Hippocampal formation (tissue), 2 donors: ENCODE measurements at places on chromosomes 7 and 10.

GRCh38 chr10:12704488-12704887 is 297.0 kb downstream of the CCDC3 start:
- no peak for DNase-seq

GRCh38 chr7:25978466-25978865 is 173.5 kb upstream of the NFE2L3 start:
- no peak for DNase-seq

DNA sequence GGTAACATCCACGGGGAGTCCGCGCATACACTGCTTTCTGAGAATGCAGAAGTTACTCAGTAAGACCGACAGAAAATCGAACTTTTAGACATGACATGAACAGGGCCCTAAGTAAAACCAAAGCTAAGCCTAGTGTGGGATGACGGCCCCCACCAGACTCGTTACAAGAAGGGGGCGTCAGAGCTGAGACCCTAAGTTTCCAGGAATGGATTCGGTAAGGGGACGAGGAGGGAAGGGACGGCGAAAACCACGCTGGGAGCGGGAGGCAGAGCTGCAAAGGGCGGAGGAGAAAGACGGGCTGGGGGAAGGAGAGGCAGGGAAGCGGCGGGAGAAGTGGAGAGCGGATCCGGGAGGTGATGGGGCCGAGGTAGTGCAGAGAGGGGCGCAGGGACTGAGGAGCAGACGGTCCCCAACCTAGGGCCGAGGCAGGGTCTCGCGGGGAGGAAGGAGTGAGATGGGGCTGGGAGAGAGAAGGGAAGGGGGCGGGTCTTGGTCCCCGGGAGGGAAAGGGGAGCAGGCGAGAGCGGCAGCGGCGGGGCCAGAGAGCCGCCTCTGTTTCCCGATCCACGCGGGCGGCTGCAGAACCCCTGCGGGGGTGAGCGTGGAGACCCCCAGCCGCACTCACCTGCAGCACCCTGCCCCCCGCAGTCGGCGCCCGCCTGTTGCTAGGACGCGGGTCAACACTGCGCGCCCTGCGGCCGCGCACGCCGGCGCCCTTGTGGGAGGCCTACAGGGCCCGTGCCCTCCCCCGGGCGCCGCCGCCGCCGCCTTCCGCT is 513 bp downstream of the ODAD2 start:
- DNase-seq = peak; percentile 19

- no peak for DNase-seq
Observed at GRCh38 chr7:27235387-27236311, 7.0 kb upstream of the EVX1 start.

- no peak for DNase-seq
Observed at GRCh38 chr10:110528224-110528996, 30.7 kb downstream of the DUSP5 start.

DNA sequence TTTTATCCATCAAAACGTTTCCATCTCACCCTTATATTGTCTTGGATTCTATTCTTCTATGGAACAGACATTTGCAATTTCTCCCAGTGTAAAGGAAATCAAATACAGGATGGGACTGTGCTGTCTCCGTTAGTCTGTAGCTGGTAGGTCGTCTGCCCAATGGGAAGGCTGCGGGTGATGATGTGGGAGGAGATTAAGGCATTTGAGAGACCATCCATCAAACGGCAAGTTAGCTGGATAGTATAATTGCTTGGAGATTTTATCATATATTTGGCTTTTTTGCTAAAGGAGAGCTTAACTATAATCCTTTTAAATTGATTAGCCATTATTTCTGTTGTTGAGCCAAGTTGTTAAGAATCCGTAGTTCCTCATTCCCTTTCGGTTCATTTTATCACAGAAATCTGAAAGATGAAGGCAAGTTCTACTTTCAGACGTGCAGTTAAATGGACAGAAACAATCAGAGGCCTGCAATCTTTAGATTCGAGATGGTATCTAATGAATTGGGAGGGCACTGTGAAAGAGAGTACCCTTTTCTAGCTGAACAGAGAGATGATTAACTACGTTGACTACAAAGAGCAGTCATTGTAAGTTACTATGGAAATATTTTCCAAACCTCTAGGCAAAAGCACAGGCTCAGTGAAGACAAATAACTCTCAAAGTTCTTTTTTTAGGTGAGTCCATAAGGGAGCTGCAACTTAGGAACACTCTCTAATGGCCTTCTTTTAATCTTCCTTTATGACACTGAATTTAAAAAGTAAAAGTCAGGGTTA is 253.3 kb upstream of the KIAA1217 start:
- no peak for DNase-seq

DNA sequence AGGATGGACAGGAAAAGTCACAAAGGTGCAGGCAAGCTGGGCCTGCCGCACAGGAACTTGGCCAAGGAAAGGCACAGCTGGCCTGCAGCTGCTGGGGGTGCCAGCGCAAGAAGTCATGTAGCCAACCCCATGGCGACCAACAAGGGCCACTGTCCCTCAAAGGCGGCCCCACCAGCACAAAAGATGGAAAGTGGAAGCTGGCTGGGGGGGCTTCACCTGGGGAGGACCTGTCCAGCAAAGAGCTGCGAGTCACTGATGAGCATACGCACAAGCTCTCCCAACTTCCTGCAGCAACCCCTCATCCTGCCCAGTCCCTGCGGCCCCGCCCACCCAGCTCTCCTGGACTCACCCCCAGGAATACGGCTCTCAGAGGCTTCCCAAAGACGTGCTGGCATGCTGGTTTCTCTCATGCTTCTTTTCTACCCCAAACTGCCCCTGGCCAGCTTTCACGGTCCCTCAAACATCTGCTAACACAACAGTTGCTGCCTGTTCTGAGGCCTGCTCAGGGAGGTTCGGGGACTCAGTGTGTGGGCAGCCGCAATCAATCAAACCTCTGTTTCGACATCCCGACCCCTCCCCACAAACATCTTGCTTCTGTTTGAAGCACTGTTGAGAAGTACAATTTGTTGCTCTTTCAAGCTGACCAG is 67.6 kb downstream of the FAM53B start:
- DNase-seq = no peak

GRCh38 chr10:113520690-113521474 is 32.0 kb upstream of the HABP2 start:
- peak; percentile 29 for DNase-seq

DNA sequence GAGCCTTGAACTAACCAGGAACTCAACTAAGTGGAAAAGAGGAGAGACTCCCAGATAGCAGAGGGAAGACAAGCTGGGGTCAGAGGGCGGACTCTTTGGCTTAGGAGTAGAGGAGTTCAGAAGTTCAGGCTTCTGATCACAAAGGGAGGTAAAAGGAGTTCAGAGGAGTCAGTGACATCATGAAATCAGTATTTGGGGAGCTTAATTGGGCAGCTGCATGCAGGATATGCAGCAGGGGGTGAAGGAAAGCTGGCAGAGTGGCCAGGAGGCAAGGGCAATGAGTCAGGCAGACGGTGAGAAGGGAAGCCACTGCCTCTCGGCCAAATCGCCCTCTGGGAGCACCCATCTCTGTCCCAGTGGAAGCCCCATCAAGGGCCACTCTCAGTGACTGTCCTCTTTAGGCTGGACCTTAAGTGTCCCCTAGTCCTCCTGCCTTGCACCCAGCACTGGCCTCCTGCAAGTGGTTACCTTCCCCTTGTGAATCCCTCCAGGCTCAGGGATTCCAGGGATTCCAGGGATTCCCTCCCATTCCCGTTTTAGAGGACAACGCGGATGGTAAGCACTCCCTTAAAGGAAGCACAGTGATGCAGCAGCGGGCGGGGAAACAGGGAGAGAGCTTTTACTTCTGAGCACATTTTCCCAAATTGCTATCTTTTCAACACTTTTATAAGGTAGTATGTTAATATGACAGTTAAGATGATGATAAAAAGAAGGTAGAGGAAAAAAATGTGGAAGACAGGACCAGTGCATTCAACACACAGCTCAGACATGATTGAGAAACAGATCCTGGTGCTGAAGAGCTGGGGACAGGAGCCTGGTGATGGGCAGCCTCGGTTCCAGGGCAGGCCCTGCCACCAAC is 72.6 kb downstream of the KCNMA1 start:
- no peak for DNase-seq

DNA sequence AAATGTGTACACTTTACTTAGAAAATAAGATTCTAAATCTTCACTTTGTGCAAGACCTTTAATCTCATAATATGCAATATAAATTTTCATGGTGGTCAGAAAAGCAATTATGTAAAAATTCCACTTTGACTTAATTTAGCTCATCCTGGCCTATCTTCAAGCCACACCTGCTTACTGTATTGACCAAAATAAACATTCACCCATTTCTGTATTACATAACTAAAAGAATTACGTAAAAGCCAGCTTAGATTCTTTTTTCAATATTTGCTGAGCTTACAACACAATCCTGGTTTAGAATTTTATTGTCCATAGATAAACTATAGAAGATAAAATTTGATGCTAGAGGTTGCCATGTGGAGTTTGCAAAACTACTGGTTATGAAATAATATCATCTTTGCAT is 172.9 kb upstream of the GRM3 start:
- no peak for DNase-seq

GRCh38 chr10:100518761-100519241 is 860 bp downstream of the SEC31B start:
- DNase-seq = peak; percentile 55

GRCh38 chr7:138962561-138963270 is 18.5 kb downstream of the KIAA1549 start:
- DNase-seq = no peak
